HFFc6 (cell line): ENCODE measurements at places on chromosomes 2 and 18. TPM values are rescaled to one million over a fixed set of nuclear protein-coding genes. Genes with fewer than 3 reads are reported as not detected.

DNA sequence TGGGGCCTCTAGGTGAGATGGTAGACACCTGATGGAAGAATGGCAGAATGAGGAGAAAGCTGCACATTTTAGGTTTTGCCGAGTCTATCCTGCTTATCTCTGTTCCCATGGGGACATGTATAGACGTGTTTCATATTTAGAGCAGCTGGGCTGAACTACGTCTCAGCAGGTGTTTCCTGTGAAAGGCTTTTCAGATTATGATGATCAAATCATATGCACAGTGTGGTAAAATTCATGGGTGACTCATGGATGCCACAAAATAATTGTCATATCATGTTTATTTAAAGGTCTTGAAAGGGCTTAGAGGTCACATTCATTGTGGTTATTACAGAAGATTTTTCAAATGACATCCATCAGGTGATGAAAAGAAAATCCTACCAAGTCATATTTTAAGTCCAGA lies 90.5 kb downstream of the ICOS start:
- peaks cover 2% of the 10 kb centered on the region; the same call in 1 of the 2 replicates for H3K27me3 ChIP-seq
- no peak for DNase-seq
- H3K4me3 ChIP-seq: no peak overlapping the region
- no peaks in the 10 kb centered on the region for H3K36me3 ChIP-seq
- H3K27ac ChIP-seq: no peak overlapping the region

DNA sequence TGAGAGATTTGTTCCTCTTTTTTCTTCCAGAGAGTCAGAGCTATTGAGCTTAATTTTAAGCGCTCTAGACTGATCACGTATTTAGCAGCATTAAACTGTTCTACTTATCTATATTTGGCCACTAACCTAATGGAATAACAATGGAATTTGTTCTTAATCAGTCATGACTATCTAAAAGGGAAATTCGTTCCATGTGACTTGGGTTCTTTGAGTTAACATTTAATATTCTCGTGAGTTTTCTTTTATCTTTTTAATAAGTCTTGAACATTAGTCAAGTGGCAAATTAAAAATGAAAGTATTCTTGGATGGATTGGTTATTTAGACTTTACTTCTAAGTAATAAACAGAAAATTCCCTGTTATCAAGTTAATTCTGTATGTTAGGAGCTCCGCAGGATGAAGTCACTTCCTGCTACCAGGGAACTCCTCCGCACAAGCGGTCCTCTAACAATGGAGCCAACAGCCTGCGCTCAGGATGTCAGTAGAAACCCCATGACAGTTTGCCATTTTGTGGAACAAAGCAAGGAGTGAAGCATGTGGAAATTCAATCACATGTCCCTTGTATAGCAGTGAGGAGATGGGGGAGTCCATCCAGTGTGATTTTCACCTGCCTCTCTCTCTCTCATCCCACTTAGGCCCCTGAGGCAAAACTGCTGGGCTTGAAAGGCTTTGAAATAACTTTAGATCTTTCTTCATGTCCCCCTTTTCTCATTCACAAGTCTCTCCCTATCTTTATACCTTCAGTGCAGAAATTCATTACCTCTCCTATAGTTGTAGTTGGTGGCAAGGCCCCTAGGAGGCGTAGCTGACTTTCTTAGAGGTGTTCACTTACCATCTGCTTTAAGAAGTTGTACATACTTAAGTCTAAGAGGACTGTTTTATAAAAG lies 138.1 kb downstream of the WDR7 start:
- H3K4me1 ChIP-seq: no peaks in the 10 kb centered on the region
- peak; percentile 25 for DNase-seq
- H3K36me3 ChIP-seq: no peaks in the 10 kb centered on the region
- no peak overlapping the region for H3K27ac ChIP-seq
- H3K27me3 ChIP-seq: no peaks in the 10 kb centered on the region

GRCh38 chr18:53490019-53490418 lies 734.5 kb downstream of the MBD2 start:
- no peak overlapping the region for H3K27ac ChIP-seq
- no peaks in the 10 kb centered on the region for H3K36me3 ChIP-seq
- no peaks in the 10 kb centered on the region for H3K4me1 ChIP-seq
- H3K4me3 ChIP-seq: no peak overlapping the region

DNA sequence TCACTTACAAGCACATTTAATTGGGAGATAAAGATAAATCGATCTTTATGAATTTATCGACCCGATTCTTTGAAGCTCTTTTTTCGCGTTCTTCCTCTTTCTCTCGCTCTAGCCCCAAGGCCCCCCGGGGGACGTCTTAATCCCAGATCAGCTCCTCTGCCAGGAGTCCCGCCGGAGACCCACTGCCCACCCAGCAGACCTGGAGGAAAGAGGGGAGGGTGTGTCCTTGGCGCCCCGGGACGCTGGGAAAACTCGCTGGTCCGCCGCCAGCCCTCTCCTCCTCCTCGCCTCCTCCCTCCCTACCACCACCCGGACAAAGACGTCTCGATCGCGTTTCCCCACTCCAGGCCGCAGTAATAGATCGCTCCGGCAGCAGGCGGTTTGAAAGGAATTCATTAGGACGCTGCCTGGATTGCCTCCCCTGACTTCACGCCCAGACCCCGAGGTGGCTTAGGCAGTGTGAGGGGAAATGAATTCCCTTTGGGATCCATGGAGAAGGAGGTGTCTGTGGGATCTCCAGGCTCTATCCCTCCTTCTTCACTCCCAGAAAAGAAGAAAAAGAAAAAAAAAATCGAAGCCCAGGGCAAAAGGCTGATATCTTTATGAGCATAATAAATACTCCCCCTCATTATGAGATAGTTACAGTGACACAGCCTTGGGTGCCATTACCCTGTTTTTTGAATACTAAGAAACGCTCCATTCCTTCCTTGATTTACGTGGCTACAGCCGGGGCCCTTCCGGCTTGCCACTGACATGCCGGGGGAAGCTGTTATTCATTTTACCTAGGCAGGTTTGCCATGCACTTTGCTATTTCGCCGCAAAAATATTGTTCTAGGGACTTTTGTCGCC lies 1.8 kb upstream of the GBX2 start:
- DNase-seq: no peak
- H3K27ac ChIP-seq: no peak overlapping the region
- peaks cover 63% of the 10 kb centered on the region for H3K27me3 ChIP-seq

- no peak overlapping the region for H3K4me3 ChIP-seq
- H3K27ac ChIP-seq: no peak overlapping the region
- peaks cover 8% of the 10 kb centered on the region; the same call in 1 of the 2 replicates for H3K36me3 ChIP-seq
- peaks cover 6% of the 10 kb centered on the region for H3K27me3 ChIP-seq
- no peaks in the 10 kb centered on the region for H3K4me1 ChIP-seq
- no peak for DNase-seq
These were observed 18.6 kb downstream of the LONRF2 start for GRCh38 chr2:100303744-100304143.

DNA sequence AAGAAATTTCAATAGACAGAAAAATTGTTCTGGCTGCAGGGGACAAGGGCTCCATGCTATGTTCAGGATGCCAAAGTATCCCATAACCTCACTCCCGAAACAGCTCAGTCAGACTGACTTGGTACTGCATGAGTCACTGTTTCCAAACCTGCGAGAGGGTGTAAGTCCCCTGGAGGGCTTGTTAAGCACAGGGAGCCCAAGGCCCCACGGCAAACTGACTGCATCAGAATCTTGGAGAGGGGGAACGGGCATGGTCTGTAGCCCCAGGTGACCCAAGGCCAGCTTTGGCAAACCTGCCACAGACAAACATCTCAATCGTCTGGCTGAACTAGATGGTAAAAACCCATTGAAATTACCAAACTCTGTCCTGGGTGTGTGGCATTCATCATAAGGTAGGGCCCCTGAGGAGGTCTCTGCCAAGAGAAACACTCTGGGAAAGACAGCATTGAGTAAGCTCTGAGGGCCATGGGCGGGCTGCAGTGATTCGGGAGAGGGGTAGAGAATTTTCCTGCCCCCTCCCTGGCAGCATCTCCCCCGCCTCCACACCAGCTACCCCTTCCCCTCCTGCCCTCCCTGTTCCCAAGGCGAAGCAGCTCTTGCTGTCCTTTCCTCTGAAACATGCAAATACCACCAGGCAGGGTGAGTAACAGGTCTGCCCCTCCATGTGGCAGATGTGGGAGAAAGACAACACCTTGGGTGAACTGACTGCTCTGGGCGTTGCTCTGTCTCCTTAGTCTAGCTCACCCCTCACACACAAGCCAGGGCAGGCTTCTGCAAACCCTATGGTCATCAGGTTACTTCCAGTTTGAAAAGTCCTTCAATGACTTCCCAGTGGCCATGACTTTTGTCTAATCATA lies 274.7 kb upstream of the SIX2 start:
- no peak for DNase-seq
- H3K4me3 ChIP-seq: no peak overlapping the region
- peaks cover 50% of the 10 kb centered on the region for H3K27me3 ChIP-seq
- H3K36me3 ChIP-seq: no peaks in the 10 kb centered on the region
- H3K4me1 ChIP-seq: no peaks in the 10 kb centered on the region; the same call in 1 of the 2 replicates

DNA sequence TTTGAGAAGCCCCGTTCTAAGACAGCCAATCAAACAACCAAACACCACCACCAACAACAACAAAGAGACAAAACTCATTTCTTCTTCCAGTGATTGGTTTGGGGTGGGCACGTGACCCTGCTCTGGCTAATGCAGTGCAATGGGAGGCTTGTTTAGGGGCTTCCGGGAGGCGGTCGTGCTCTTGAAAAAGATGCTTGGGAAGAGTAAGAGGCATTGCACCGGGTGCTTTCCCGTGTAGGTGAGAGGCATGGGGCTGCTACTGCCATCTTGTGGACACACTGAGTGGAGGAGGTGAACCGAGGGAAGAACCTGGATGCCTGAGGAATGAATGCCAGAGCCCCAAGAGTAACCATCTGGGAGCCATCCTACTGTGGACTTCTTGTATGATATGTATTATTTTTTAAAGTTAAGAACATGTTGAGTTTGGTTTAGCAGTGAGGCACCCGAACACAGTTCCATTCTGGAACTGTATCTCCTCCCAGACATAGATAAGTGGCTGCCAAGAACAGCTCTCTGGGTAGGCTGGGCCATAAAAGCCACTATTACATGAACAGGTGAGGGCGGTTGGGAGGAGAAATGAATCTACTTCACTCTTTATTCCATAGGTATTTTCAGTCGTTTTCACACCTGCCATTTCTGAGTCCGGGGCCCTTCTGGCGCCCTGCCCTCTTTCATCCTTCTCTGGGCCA lies 19.1 kb upstream of the ARHGAP25 start:
- peak; percentile 28 for DNase-seq
- no peak overlapping the region for H3K27ac ChIP-seq
- peaks cover 26% of the 10 kb centered on the region for H3K27me3 ChIP-seq
- H3K36me3 ChIP-seq: no peaks in the 10 kb centered on the region
- H3K4me3 ChIP-seq: no peak overlapping the region
- H3K4me1 ChIP-seq: peaks cover 9% of the 10 kb centered on the region

- H3K4me1 ChIP-seq: peaks cover 37% of the 10 kb centered on the region
- no peak overlapping the region; the same call in 1 of the 2 replicates for H3K27ac ChIP-seq
- no peaks in the 10 kb centered on the region; the same call in none of the 2 replicates for H3K27me3 ChIP-seq
- DNase-seq: peak; percentile 39
- H3K4me3 ChIP-seq: peak overlapping the region; percentile 41; the same call in 1 of the 2 replicates
- H3K36me3 ChIP-seq: peaks cover 37% of the 10 kb centered on the region
These were observed 24.7 kb downstream of the STEAP3 start for GRCh38 chr2:119248311-119248710.

- H3K4me1 ChIP-seq: peaks cover 63% of the 10 kb centered on the region
- H3K36me3 ChIP-seq: no peaks in the 10 kb centered on the region
- H3K4me3 ChIP-seq: peak overlapping the region; percentile 49; the same call in 1 of the 2 replicates
- DNase-seq: no peak
- peak overlapping the region; percentile 26; the same call in 1 of the 2 replicates for H3K27ac ChIP-seq
These were observed 638 bp upstream of the LPIN1 start for GRCh38 chr2:11745613-11746375.

- peaks cover 30% of the 10 kb centered on the region; the same call in 1 of the 2 replicates for H3K36me3 ChIP-seq
- H3K4me1 ChIP-seq: peaks cover 62% of the 10 kb centered on the region
- H3K27ac ChIP-seq: no peak overlapping the region
- no peak for DNase-seq
These were observed 812 bp downstream of the SOWAHC start for GRCh38 chr2:109614715-109615636.

DNA sequence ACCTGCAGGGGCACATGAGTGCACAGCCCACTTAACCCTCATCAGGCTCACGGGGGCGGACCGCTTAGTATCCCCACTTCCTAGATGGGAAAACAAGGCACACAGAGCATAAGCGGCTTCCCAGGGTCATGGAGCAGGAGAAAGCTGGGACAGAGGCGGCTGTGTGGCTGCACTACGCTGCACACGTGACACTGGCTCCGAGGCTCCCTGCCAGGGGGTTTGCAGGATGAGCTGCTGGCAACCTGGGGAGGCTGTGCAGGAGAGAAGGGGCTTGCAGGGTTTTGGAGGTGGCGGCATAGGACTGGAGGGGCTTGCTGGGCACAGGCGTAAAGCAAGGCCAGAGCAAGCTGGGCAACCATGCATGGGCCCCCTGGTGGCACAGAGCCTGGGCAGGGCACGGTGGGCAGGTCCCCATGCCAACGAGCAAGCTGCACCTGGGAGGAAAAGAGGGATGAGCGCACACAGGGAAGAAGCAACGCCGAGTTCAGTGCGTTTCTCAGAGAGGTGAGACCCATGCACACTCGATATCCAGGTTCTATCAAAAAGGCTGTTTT lies 268.6 kb downstream of the HDAC4 start:
- no peak overlapping the region for H3K4me3 ChIP-seq
- no peak for DNase-seq
- no peak overlapping the region for H3K27ac ChIP-seq
- peaks cover 20% of the 10 kb centered on the region for H3K36me3 ChIP-seq
- H3K27me3 ChIP-seq: no peaks in the 10 kb centered on the region

GRCh38 chr2:191245046-191245868 lies at the start of gene MYO1B:
MYO1B (plus strand) TSS chr2:191245404; CDS start chr2:191276896, 31,492 bp downstream.
- DNase-seq: peak; percentile 45
- peak within 1 kb of the TSS; percentile 94 for H3K4me3 ChIP-seq
- no peaks in the 10 kb centered on the region; the same call in 1 of the 2 replicates for H3K27me3 ChIP-seq
- peak within 1 kb of the TSS; percentile 79 for H3K27ac ChIP-seq
- H3K36me3 ChIP-seq: peaks cover 23% of the 10 kb centered on the region

DNA sequence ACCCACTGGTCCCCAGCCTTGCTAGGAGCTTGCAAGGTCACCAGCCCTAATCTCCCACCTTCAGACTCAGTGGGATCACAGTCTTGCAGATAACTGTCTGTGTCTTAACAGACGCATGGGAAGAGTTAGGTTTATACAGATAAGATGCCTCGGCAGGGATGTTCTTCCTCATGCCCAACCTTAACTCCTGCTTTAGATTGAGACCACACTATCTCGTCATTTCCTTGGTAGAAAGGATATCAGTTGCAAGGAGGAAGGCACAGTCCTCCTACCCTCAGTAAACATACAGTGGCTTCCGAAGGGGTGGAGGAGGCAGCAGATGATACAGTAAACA lies 7.2 kb downstream of the NT5DC4 start:
- no peak overlapping the region for H3K4me3 ChIP-seq
- peaks cover 16% of the 10 kb centered on the region; the same call in 1 of the 2 replicates for H3K4me1 ChIP-seq
- H3K27ac ChIP-seq: no peak overlapping the region
- H3K36me3 ChIP-seq: no peaks in the 10 kb centered on the region
- no peak for DNase-seq
- no peaks in the 10 kb centered on the region; the same call in 1 of the 2 replicates for H3K27me3 ChIP-seq

- H3K4me1 ChIP-seq: peaks cover 83% of the 10 kb centered on the region
- peak; percentile 100 for DNase-seq
- H3K36me3 ChIP-seq: peaks cover 57% of the 10 kb centered on the region
- H3K4me3 ChIP-seq: peak overlapping the region; percentile 70
- H3K27ac ChIP-seq: peak overlapping the region; percentile 97
- no peaks in the 10 kb centered on the region; the same call in 1 of the 2 replicates for H3K27me3 ChIP-seq
These were observed 13.8 kb downstream of the MLPH start for GRCh38 chr2:237500681-237501424.

The SPATS2L gene
- total RNA-seq: 146 to 193 TPM (median 192 TPM) in 3 replicates

The ARHGAP15 gene
- not detected in 3 replicates for total RNA-seq

The STARD6 gene
- 0.31 TPM in 1 of 3 replicates, not detected in the others for total RNA-seq

The TRIM43B gene
- not detected in 3 replicates for total RNA-seq

The SCN7A gene
- 0.02 to 0.03 TPM in 2 of 3 replicates, not detected in the other for total RNA-seq

The LRRTM4 gene
- total RNA-seq: not detected in 3 replicates

The LDLRAD4 gene
- total RNA-seq: not detected in 3 replicates

The FEV gene
- not detected in 3 replicates for total RNA-seq

The UGT1A3 gene
- total RNA-seq: not detected in 3 replicates

The COL6A3 gene
- 453 to 759 TPM (median 596 TPM) in 3 replicates for total RNA-seq
